ENCODE measurements at places on chromosomes 7 and 10.

- DNase-seq: no peak
These were observed 156.9 kb upstream of the C7orf33 start for GRCh38 chr7:148433521-148434180.

GRCh38 chr10:35640951-35641675, 983 bp downstream of the FZD8 start:
- peak; percentile 37 for DNase-seq

- DNase-seq: no peak
These were observed 175.8 kb downstream of the TNS3 start for GRCh38 chr7:47405921-47406800.

DNA sequence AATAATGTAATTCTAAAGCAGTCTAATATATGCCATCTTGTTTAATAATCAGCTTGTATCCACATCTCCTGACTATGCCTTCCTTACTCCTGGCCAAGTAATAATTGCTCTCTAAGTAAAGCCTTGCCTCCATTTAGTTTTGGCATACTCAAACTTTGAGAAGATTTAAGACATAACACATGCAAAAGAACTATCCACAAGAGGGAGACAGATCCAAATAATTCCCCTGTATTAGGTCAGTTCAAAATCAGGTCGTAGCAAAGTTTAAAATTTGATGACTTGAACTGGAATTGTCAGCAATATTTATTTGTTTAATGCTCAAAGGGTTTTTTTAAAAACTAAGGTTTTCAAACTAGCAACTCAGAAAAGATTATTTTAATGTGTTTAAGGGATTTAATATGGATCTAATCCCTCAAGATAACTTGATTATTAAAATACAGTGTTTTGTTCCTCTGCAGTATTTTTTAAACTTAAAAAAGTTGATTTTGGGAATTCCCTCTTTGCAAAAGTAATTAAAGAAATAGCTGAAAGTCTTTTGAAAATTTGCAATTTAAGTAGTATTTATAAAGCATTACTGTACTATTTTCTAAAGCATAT, 95.3 kb downstream of the HDAC9 start:
- DNase-seq: no peak

DNA sequence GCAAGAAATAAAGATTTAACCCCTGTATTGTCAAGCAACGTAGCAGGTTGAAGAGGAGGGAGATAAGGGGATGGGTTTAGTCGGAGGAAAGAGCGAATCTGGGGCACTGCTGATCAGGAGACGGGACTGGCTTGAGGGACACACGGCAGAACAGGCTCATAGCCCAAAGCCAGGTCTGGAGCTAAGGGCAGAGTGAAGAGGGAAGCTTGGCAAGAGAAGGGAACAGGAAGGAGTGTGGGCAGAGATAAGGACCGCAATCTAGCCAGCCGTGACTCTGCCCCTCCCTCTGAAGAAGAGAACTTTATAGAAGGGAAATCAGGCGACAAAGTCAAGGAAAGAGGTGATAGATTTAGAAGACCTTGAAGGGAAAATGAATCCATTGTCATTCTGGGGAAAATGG, 67.6 kb downstream of the CAV1 start:
- DNase-seq: no peak

GRCh38 chr10:1581189-1581588, 156.1 kb downstream of the ADARB2 start:
- DNase-seq: no peak

All from activated naive CD8-positive, alpha-beta T cell treated with anti-CD3 and anti-CD28 coated beads, Interleukin-2, amount 50 U/mL, for 24 hours (primary cell).